ENCODE measurements at places on chromosomes 2 and 18.
A peak's percentile ranks its signal among the peaks of the same experiment; 100 is the strongest.

DNA sequence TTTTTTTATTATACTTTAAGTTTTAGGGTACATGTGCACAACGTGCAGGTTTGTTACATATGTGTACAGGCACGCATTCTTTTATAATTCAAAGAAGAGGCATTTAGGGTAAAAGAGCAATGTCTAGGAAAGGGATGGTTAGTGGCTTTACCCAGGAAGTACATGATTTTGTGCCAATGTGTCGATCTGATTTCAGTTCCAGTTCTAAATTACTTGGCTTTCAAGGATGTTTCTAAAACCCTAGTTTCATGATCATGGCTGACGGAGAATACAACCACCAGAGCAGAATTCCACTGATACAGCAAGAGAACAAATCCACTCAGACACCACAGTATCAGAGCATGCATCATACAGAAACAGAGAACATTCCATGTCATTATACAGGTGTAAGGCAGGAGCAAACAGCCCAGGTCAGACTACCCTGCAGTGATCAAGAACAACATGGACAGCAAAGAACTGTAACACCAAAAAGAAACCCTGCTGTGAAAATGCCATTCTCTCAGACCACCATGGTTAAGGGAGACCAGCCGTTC, 116.7 kb upstream of the STK17B start:
- no peak for DNase-seq

DNA sequence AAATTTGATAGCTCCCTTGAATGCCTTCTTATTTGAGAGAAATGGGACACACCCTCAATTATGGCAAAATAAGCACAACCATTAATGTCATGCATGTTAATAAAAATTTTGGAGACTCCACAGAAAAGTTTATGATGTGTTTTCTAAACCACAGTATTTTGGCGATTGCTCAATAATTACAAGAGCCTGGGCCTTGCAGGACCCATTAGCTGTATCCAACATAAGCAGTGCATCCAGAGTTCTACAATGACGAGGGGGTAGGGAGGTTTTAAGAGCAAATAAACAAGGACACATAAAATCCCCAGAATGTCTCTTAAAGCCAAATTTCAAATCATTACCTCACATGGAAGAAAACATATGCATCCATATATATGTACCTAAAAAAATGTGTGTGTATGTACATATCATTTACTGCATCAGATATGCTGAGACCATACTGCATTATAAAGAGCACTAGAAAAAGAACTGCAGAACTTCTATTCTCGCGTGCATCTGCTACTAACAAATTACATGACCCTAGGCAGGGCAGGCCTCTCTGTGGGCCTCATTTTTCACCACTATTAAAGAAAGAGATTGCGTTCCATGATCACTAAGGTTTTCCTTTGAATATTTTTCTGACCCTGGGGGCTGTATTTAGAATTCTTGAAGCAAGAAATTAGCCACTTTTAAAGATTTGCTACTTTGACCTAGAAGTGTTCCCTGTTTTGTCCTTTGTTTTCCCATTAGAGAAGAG, 38.0 kb downstream of the CMPK2 start:
- no peak for DNase-seq

GRCh38 chr18:75474332-75474731, 46.8 kb upstream of the SMIM21 start:
- DNase-seq, result no peak

DNA sequence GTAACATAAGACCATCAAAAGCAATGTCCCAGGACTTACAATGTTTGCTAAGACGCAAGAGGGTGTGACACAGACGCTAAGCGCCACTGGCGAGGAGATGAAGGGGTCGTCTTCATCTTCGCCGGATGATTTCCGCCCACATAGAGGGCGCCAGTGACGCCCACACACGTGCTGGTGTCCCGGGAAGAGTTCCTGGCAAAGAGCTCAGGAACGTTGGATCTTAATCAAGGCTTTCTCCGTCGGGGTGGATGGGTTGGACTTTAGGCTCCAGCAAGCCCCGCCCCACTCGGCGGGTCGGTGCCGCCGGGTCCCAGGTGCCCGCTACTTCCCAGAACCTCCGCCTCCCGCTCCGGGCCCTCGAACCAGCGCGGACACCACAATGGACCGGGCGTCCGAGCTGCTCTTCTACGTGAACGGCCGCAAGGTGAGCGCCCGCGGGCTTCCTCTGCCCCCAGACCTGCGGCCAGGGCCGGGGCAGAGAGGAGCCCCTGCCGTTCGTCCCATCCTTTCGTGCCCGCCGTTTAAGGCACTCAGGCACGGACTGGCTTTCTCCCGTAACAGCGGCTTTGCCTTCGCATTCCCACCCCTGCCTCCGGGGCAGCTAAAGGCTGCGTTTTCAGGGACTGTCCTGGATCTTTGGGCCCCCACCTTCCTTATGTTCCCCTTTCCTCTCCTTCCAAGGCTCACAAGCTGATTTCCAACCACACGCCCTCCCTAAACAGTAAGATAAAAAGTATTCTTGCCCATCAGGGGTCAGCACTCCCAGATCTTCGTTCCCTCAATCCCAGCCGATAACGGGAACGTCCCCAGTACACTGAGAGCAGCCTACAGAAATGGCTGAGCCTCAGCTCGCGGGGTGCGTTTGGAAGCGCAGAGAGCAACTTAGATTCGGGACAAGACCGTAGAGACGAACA, at the start of gene AOX1:
TSS of gene AOX1 (plus strand) at position 285 of the 914 bp plus-strand sequence. CDS start at position 380, 95 bp downstream.
- DNase-seq, result peak; percentile 7

- no peak for DNase-seq
Observed at GRCh38 chr2:7517088-7517487, 599.9 kb downstream of the RNF144A start.

- no peak for DNase-seq
Observed at GRCh38 chr2:236176417-236176816, 8.2 kb upstream of the GBX2 start.

- no peak for DNase-seq
Observed at GRCh38 chr2:101566632-101567228, 91.8 kb upstream of the RFX8 start.

Measured in occipital lobe (tissue), 3 donors.